Occipital lobe (tissue), 3 donors: ENCODE measurements at places on chromosomes 5 and 9. TPM values are rescaled to one million over a fixed set of nuclear protein-coding genes. Genes with fewer than 3 reads are reported as not detected.

- DNase-seq: no peak
These were observed 69.5 kb downstream of the SFXN1 start for GRCh38 chr5:175547842-175548241.

GRCh38 chr9:87406543-87407166 lies 91.0 kb upstream of the DAPK1 start:
- no peak for DNase-seq

GRCh38 chr5:149474198-149474597 lies 77.0 kb downstream of the CSNK1A1 start:
- DNase-seq: no peak

DNA sequence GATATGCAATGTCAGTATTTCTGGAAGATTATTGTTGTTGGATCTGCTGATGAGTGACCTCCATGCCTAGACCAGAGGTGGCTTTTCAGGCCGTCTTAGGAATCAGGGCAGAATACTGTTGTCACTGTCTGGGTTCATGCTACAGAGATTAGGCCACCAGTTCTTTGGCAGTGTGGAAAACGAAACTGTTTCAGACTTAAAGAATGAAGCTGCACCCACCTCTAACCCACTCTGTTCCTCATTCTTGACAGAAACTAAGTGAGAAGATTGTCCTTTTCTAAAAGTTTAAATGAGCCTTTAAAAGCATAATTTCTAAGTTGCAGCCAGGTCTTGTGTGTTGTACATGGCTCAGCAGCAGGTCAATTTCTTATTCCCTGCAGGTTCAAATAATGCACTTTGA lies 444.3 kb downstream of the ENC1 start:
- no peak for DNase-seq

- no peak for DNase-seq
These were observed 170.0 kb downstream of the SEC61B start for GRCh38 chr9:99391937-99392594.

- no peak for DNase-seq
These were observed 7.4 kb upstream of the SLC2A8 start for GRCh38 chr9:127389381-127390247.

DNA sequence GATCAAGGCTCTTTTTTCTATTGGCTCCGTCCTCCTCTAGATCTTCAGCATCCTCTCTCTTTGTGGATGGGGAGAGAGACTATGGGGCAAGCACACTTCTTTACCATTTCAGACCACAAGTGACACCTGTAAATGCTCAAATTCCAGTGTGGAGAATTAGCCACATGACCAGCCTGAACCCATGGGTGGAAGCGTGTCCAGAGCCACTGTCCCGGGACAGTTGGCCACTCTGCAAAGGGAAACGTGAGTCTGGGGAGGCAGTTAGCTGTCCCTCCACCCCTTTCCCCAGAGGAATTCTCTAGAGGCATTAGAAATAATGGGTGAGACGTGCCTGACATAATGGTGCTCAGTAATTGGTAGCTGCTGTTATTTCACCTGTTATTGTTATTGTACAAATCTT lies 40.9 kb downstream of the AMBP start:
- DNase-seq: no peak

DNA sequence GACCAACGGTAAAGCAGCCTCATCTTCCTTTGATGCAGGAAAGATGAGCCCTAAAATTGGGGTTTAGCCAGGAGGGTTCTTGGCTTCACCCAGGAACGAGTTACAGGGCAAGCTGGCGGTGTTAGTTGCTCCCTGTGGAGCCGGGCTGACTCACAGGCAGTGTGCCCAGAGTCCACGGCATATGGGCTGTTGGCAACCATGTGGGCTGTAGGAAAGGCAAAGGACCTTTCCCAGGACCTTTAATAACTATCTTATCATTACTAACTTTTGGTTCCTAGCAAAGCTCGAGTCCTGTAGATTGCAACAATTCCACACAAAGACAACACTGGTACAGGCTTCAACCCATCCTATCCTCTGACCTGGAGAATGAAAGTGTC lies 29.8 kb upstream of the CLPTM1L start:
- no peak for DNase-seq

DNA sequence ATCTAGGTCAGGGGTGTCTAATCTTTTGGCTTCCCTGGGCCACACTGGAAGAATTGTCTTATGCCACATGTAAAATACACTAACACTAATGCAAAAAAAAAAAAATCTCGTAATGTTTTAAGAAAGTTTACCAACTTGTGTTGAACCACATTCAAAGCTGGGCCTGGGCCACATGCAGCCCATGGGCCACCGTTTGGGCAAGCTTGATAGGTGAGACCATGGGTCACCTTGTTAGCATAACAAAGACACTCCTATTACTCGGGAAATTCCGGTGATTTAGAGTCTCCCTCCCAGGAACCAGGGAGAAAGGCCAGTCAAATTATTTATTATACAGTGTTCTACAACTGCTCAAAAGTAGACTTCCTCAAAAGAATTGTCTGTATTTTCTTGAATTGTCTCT lies 12.7 kb downstream of the RECK start:
- no peak for DNase-seq

DNA sequence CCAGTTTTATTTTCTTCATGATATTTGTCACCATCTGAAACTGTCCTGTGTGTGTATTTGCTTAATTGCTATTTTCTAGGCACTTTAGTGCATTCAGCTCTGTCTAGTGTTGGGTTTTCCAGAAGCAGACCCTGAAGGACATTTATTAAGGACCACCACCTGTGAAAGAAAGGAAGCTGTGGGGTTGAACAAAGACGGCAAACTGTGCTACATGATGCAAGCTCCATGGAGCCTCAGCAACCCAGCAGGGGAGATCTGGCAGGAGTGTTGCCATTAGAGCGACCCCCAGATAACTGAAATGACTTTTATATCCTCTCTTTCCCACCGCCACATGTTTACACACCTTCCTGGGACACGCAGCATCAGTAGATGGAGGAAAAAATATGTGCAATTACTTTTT lies 125.5 kb downstream of the GABRB2 start:
- no peak for DNase-seq

DNA sequence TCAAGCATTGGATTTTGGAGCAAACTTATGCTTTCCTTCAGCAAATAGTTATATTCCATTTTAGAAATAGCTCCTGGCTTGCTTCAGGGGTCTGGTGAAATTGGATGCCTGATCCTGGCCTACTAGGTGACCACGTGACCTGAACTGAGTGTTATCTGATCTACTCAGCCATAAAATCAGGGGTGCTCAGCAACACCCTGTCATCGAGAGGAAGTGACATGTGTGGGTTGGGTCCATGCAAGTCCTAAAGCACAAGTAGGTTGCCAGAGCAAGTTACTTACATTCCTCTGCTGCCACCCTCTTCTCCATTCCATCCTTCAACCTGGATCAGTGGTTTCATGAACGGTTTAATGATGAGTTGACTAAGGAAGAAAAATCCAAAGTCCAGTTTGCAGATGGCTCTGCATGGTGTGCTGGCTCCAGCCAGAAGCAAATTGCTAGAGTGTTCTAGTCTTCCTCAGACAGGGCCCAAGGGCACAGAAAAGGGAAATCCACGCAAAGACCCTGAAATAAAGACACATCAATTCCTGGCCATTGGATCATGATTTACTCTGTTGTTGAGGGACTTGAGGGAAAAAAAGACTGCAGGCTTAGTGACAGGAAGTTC lies 2.8 kb upstream of the FAM193B start:
- DNase-seq: no peak

DNA sequence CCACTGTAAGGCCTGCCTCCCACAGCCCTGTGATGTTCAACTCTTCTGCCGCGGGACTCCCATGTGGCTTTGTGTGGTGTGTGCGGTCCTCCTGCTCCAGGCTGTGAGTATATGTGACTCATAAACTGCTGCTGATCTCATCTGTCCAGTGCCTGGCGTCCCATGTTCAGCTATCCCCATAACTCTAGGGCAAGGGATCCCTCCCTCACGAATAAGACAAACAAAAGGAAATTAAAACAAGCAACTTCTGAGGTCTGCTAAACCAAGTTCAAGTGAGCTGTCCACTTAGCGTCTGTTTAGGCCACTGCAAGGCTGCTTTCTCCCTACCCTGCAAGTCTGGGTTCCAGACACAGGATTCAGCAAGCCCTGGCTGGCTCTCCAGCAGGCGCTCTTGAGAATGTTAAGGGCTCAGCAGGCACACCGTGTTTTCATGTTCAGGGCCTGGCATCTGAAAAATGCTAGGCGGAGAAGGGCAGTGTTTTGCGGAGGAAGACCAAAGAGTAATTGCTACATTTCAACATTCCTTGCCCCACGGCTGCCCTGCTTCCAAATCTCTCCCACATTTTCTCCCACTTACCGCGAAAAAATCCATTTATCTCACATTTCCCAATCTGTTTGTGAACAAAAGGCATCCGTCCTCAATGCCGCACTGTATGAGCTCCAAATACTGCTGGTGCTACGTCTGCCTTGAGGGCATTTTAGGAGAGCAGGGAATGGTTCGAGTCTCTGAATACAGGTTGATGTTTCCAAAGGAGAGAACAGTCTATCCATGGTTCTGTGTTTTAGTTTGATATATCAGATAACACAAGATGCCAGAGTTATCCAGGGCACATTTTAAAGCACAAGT lies 280.2 kb downstream of the SEMA5A start:
- DNase-seq: no peak

GRCh38 chr9:112198646-112199045 lies 23.5 kb upstream of the SUSD1 start:
- DNase-seq: no peak

DNA sequence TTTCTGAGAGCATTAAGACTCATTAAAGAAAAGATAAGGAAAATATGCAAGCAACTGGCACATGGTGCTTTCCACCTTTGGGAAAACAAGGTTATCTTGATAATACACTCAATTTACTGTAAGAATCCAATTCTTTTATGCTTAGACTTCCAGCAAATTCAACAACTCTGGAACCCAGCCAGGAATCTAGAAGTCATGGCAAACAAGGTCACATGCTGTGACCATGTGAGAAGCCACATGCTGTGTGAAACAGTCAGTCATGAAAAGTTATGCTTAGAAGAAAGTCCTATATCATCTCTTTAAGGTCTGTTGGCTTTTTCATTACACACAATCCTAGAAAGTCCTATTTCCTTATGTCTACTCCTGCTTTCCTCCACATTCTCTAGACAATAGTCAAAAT lies 581.8 kb upstream of the C9orf72 start:
- no peak for DNase-seq

GRCh38 chr9:134346151-134346550 lies 19.9 kb downstream of the RXRA start:
- no peak for DNase-seq

GRCh38 chr5:59293700-59294099 lies 599.8 kb downstream of the PDE4D start:
- no peak for DNase-seq

DNA sequence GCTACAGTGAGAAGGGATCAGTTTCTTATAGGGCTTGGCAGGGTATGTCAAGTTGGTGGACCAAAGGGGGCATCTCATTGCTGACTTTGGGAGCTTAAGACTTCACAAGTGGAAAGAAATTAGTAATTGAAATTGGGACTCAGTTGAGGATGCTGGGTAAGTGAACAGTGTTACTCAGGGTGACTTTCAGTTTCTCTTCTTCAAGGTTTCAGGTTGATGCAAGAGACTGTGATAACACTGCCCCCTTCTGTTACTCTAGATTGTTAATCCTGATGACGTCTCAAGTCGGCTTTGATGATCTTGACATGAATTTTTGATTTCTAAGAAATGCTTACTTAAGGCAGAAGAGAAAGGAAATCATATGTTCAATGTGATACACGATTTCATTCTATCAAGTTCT lies 21.3 kb downstream of the KCTD16 start:
- no peak for DNase-seq

The TPM2 gene
- total RNA-seq: 18.1 TPM

The KIF4B gene
- 0.16 TPM for total RNA-seq

The NFIB gene
- total RNA-seq: 159 TPM

The IFNB1 gene
- total RNA-seq: not detected

The EPB41L4B gene
- total RNA-seq: 3.7 TPM

The C5orf15 gene
- 56.3 TPM for total RNA-seq

The SLCO4C1 gene
- 0.47 TPM for total RNA-seq

The CDC23 gene
- total RNA-seq: 29.8 TPM
